CD4-positive, alpha-beta memory T cell (primary cell): ENCODE measurements at places on chromosomes 4 and X. TPM values are rescaled to one million over a fixed set of nuclear protein-coding genes. Genes with fewer than 3 reads are reported as not detected.
A peak's percentile ranks its signal among the peaks of the same experiment; 100 is the strongest.

DNA sequence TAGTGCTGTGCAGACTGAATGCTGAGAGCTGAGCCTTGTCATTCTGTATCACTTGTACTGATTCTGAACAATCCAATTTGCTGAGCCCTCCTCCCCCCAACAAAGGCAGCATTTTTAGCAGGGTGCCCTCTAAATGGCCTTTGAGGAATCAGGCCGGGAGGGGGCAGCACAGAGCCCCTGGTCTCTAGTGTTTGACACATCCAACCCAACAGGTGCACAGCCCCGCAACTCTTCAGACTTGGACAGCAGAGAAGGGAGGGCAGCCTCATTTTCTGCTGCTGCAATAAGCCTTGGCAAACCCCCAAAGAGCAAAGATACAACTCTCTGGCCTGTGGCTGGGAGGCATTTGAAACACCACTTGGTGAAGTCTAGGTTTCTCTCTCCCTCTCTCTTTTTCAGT lies 3.4 kb downstream of the ATP1B4 start:
- DNase-seq, result peak; percentile 31
- no peaks in the 10 kb centered on the region for H3K36me3 ChIP-seq
- H3K4me3 ChIP-seq, result no peak overlapping the region
- no peak overlapping the region for H3K27ac ChIP-seq
- H3K4me1 ChIP-seq, result no peaks in the 10 kb centered on the region

GRCh38 chr4:36824682-36825081 lies 419.9 kb upstream of the NWD2 start:
- no peak overlapping the region for H3K4me3 ChIP-seq
- H3K27me3 ChIP-seq, result no peaks in the 10 kb centered on the region
- H3K36me3 ChIP-seq, result no peaks in the 10 kb centered on the region
- DNase-seq, result no peak
- no peaks in the 10 kb centered on the region for H3K4me1 ChIP-seq

The AWAT1 gene
- not detected for polyA plus RNA-seq

DNA sequence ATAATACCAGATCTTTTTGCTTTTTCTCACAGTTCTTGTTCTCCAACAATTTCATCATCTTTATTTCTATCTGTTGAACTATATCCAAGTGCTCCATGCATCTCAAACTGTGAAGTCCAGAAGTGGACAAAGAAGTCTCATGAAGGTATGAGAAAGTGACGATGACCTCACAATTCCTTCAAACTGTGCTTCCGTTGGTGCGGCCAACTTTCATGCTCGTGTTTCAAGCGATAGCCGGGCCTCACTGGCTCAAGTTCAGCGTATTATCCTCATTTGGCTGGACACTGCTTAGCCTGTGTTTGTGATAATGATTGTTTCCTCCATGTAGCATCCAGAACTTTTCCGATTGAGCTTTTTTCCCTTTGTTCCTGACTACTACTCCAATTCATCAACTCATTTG lies 143.1 kb downstream of the PALLD start:
- no peak overlapping the region for H3K4me3 ChIP-seq
- H3K4me1 ChIP-seq, result no peaks in the 10 kb centered on the region
- H3K36me3 ChIP-seq, result no peaks in the 10 kb centered on the region
- no peak for DNase-seq
- H3K27ac ChIP-seq, result no peak overlapping the region
- H3K27me3 ChIP-seq, result no peaks in the 10 kb centered on the region

GRCh38 chr4:5734853-5735252 lies 23.9 kb downstream of the EVC start:
- no peak for DNase-seq
- H3K4me1 ChIP-seq, result no peaks in the 10 kb centered on the region
- H3K36me3 ChIP-seq, result no peaks in the 10 kb centered on the region
- H3K4me3 ChIP-seq, result no peak overlapping the region

DNA sequence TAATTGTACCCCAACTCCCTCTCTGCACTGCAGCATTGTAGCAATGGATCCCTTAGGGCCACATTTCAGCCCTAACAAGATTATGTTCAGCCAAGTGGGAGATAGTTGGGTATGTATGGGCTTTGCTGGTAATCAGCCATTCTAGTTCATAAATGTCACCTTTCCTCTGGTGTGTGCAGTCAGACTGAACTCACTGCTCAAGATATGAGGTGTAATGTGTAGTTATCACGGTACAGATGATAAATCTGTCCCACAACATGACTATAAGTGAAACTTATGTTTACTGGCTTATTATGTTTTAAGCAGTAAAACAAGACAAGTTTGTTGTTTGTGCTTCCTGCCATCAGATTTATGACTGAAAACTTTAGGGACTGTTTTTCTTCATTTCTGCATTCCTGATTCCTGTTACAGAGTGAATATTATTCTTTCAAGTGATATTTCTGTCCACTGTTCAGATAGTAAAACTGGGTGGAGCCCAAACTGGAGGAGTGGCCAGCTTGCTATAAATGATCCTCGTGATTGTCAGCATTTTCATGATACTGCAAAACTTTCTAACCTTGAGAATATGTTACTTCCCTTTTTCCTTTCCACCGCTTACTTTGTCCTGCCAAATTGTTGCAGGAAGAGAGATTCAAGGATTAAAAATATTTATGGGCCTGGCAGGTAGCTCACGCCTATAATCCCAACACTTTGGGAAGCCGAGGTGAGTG lies 44.9 kb downstream of the ANAPC4 start:
- no peaks in the 10 kb centered on the region for H3K27me3 ChIP-seq
- H3K4me3 ChIP-seq, result no peak overlapping the region
- no peak overlapping the region for H3K27ac ChIP-seq
- DNase-seq, result no peak

DNA sequence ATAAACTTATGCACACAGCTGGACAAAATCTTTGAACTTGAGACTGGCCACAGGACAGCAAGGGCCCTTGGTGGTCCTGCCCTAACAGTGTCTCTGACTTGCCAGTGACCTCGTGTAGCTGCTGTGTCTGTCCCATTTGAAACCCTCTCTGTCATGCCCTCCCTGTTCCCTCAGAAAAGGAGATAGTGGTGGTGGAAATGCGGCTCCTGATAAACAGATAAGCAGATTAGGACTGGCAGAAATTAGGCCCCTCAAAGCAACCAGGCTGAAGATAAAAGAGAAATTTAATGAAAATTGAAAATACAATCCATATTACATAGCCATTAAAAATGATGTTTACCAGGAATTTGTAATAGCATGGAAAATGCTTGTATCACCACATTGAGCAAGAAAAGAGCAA lies 136.6 kb upstream of the ATP6AP2 start:
- no peak overlapping the region for H3K4me3 ChIP-seq
- no peaks in the 10 kb centered on the region for H3K36me3 ChIP-seq
- H3K4me1 ChIP-seq, result no peaks in the 10 kb centered on the region
- no peak for DNase-seq
- no peak overlapping the region for H3K27ac ChIP-seq

The APBB2 gene
- not detected for polyA plus RNA-seq

The TRPC5OS gene
- polyA plus RNA-seq, result not detected
